ENCODE measurements at places on chromosomes 6 and 20.
A peak's percentile ranks its signal among the peaks of the same experiment; 100 is the strongest.

DNA sequence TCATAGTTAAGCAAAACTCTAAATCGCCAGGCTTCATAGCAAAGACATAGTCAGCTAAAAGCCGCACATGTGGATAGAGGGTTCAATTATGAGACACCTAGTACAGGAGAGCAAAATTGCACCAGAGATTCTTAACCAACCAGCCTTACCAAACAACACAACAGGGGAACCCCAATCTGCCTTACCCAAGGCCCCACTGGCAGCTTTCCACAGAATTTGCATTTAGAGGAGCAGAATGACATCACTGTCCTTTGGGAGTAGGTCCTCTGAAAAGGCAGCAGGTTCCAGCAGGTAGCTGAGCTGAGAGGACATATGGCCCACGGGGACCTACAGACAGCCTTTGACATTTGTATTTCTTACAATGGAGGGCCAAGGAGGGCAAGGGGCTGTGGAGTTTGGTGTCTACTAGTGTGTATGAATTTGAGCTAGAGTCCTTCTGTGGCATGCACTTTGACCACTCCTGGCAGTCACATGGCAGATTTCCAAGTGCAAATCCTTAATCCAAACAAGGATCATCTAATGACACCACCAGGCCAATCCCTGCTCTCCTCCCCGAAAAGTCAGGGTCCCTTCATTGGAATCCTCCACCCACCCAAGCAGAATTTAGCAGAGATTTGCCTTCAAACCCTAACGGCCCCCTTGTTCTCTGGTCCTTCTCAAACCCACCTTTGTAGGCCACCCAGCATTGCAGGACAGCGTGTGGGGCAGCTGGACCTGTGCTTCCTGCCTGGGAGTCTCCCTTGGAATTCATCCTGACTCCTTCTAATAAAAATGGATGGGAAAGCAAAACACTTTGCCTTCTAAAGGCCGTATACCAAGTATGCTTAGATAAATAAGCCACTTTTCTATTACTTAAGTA lies 171.2 kb upstream of the SUPT3H start:
- no peak for DNase-seq

GRCh38 chr6:17015551-17016381 lies 86.1 kb upstream of the STMND1 start:
- peak; percentile 53 for DNase-seq

- DNase-seq: no peak
Measured at GRCh38 chr6:84921891-84922290, 157.5 kb upstream of the TBX18 start.

- DNase-seq: no peak
Measured at GRCh38 chr20:44594730-44595129, 12.4 kb downstream of the PKIG start.

DNA sequence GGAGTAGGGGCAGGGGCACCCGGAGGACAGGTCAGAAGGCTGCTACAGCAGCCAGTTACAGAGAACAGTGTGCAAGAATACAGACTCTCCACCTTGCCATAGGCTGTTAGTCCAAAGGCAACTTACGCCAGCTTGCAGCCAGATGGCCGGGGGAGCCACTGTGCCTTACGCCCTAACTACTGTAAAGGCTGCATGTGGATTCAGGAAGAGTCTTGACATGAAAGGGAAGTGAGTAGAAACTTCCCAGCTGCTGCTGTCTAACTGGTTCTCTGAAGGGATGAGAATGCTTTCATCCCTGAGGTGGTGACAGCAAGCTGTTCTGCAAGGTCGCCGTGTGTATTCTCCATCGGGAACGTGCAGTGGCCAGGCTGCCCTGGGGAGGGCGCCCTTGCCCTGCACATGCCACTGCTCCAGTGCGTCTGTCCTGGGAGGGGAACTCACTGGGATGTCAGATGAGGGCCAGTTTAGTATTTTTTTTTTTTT lies 46.1 kb downstream of the LYRM4 start:
- peak; percentile 61 for DNase-seq

- no peak for DNase-seq
Measured at GRCh38 chr20:2768632-2769015, 31.8 kb downstream of the CPXM1 start.

DNA sequence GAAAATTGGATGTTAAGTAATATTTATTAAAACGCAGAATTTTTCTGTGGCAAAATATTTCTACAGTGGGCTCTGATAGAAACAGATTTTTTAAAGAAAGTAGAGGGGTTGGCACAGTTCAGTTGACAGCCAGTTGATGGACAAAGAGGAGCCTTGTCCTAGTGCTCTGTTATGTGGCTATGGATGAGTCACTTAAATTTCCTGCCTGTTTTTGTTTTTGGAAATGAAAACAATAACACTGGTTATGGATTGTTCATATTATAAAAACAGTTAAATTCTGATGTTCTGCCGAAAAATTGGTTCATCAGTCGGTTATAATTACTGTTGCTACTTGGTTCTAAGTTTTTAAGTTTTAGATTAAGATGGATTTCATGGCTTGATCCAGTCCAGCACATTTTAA lies 42.8 kb downstream of the MYO6 start:
- DNase-seq: no peak

GRCh38 chr6:156703719-156704118 lies 73.5 kb upstream of the ARID1B start:
- no peak for DNase-seq

- no peak for DNase-seq
Measured at GRCh38 chr20:19768325-19768842, 10.3 kb downstream of the RIN2 start.

DNA sequence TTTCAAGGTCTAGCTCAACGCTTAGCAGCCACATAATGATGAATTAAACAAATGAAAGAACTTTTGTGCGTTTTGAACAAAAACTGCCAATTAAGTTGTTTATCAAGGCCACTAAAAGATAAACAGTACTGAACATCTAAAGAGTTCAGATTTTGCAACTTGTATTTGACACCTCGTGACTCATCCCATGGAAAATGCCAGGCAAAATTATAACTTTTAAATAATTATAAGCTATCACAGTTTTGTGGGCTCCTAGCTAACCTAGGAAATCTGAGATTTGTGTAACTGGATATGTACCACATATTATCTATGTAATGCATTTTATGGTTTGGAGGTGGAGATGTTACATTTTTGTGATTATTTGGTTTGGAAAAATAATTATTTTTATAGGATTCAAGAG lies 9.6 kb upstream of the BAG2 start:
- no peak for DNase-seq

GRCh38 chr20:9311132-9311531 lies 203.3 kb upstream of the LAMP5 start:
- no peak for DNase-seq

- DNase-seq: peak; percentile 42
Measured at GRCh38 chr20:7841291-7841970, 98.8 kb downstream of the HAO1 start.

DNA sequence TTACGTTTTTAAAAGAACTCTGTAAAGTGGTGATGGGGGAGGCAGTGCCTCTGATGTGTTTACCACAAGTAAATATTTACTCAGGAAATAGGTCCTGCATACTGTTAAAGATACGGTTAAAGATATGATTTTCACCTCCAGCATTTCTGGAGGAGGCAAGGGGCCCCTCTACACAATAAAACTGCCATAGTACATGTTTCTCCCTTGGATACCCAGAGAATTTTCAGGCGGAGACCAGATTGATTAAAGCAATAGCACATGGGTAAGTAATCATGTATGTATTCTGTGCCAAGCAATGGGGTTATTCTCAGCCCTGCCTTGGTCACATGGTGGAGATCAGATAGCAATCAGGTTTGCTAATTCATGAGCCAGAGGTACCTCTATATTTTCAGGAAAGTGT lies 9.6 kb downstream of the RIPOR2 start:
- no peak for DNase-seq

DNA sequence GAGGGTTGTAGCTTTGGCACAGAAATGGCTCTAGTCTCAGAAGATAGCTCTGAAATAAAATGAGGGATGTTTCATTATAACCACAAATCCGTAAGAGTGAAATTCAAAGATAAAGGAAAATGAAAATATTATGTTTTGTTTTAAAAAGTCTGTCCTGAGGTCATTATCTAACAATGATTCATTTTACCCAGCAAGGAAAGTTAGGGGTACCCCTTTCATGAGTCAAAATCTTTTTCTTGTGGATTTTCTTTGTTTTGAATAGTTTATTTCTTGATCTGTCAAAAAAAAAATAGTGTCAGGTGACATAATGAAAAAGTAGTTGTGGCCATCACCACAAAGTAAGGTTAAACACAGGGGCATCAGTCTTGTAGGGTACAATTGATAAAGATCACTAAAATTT lies 59.7 kb upstream of the MYB start:
- no peak for DNase-seq

DNA sequence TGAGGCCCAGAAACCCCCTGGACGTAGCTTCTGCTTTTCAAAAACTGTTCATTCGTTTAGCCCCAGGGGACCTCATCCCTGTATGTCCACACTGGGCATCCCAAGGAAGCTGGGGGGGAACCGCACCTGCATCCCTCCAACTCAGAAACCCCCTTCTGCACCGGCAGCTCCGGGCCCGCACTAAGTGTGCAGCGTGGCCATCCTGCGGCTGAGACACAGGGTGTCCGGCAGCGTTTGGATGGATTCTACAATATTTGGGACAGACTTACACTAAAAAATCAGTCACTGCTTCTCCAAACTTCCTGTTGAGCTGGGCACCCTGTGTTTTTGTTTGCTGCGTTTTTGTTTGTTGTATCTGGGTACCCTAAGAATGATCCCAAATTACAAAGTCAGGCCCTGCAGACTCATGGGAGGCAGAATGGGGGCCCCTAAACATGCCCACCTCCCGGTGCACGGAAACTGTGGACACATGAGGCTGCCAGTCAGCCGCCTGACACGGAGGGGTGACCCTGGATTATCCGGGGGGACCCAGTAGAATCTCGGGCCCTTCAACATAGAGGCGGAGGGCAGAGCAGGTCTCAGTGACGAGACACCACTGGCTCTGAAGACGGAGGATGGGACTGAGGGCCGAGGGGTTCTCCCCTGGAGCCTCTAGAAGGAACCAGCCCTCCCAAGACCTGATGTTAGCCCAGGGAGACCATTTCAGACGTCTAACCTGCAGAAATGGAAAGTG lies 88.2 kb upstream of the BHLHE23 start:
- DNase-seq: no peak

Measured in Right ventricle myocardium superior (tissue), 1 donor.